Fibroblast of gingiva (primary cell): ENCODE measurements at places on chromosomes 2 and 18.

GRCh38 chr2:46345775-46346174 lies 48.6 kb downstream of the EPAS1 start:
- no peak for DNase-seq

DNA sequence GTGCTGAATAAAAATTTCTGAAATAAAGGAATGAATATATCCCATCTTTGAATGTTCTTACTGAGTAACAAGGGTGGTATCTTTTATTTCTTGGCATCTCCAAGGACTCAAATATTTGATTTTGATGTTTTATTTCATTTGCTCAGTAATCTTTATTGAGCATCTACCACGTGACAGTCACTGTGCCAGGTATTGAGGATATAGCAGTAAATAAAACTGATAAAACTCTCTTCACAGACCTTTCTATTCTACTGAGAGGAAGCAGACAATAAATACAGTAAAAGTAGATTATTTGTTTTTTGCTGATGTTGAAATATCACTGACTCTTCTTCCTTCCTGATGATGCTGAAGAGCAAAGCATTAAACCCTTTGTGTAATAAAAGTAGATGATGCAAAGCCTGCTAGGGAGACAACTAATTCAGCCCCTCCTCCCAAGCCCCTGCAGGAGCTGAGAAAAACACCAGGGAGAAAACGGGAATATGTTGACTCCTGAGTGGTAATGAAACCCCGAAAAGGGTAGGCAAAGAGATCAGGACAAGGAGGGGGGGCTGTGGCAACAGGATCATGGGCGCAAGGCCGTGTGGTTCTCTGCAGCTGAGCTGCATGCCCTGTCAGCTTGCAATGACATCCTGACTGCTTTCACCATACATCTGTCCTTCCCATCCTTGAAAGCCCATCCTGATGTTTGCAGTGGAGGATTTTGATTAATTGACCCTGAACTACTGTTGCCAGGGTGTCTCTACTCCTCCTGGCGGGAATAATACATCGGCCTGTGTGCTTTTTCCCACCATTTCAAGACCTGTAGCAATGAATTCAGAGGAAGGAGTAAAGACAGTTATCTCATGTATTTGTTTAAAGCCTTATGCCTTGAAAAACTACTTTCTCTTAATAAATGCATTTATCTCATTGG lies 117.4 kb downstream of the EML6 start:
- DNase-seq = no peak

DNA sequence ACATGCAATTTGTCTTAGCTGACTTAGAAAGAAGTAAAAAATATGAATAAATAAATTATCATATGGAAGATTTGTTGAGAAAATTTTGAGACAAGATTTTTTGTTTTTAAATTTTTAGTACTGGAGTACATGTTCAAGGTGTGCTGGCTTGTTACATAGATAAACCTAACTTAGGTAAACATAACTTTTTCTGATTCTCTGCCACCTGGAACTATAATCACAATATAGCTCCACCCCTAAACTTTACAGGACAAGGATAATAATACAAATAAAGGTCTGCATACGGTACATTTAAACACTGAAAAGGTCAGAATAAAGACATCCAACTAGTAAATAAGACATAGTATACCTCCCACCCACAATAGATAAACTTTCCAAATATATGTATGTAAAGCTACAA lies 330.5 kb downstream of the LRRTM4 start:
- DNase-seq = no peak

DNA sequence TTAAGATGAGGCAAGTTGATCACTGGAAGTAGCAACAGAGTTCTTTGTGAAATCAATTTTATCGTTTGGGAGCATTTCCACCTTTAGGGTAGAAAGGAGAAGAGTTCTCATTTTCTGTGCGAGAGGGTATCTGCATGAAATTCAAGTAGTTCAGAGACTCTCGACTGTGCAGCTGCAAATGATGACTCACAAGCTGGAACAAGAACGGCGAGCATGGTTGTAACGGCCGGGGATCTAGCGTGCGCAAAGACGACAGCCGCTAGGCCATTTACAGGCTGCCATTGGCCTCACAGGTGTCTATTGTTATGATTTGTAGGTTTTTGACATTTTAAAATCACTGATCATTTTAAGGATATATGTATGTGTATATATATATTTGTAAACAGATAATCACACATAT lies 5.2 kb downstream of the KLHL29 start:
- DNase-seq = no peak
